ENCODE measurements at places on chromosomes 16 and 17. TPM values are rescaled to one million over a fixed set of nuclear protein-coding genes. Genes with fewer than 3 reads are reported as not detected.

EVPLL gene
- total RNA-seq, result 5.0 TPM

DNA sequence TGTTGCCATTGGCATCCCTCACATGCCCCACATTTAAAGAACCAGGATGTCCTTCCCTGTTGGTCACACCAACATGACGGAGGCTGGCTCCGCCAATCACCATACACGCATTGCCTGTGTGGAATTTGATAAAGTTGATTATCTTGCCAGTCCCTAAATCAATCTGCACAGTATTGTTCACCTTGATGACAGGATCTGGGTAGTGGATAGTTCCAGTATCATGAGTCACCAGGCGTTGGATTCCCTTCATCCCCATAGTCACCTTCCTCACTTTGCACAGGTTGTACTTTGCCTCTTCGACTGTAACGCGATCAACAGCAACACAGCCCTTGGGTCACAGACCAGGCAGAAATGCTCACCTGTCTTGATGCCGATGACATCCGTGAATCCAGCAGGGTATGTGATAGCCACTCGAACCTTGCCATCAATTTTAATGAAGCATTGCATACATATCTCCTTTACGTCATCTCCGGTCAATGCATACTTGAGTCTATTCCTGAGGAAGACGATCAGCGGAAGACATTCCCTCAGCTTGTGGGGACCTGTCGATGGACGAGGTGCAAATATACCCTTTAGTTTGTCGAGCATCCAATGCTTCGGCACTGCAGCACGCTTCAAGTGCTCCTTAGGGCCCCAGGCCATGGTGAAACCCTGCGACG, 14.2 kb downstream of the CTRB2 start:
- no peak for DNase-seq

DNA sequence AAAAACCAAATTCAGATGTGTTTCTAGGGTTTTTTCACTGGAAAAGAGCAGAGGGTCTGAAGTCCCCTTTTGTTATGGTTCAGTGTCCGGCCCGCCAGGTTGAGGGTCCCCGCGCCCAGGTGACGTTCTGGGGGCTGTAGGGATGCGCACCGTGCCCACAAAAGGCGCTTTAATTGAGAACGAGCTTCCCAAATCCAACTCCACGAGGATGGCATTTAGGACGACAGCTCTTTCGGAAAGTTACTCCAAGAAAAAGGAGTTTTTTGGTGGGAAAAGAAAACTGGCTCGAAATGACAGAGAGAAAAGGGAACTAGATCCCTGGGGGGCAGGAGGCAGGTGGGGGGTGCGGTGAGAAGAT, 15.9 kb upstream of the ZFHX3 start:
- DNase-seq, result no peak

DNAAF1 gene
- total RNA-seq, result not detected

DNA sequence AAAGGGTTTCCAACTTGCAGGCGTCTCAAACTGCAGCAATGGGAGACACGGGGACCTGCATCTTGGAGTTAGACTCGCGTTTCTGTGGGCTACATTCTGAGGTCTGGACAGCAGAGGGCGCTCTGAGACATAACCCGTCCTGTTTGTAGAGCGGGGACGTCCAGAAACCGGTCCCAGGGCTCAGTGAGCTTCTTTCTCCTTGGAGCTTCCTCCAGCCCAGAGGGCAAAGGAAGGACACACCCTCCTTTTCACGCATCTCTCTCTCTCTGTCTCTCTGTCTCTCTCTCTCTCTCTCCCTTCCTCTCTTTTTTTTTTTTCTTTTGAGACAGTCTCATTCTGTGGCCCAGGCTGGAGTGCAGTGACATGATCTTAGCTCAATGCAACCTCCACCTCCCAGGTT, 19.8 kb downstream of the COX4I1 start:
- peak; percentile 95 for DNase-seq
